Cerebellar nuclear complex (tissue), 1 donor: ENCODE measurements at places on chromosomes 5 and 9.

- no peak for DNase-seq
Observed at GRCh38 chr9:124870723-124871122, 8.8 kb downstream of the ARPC5L start.

DNA sequence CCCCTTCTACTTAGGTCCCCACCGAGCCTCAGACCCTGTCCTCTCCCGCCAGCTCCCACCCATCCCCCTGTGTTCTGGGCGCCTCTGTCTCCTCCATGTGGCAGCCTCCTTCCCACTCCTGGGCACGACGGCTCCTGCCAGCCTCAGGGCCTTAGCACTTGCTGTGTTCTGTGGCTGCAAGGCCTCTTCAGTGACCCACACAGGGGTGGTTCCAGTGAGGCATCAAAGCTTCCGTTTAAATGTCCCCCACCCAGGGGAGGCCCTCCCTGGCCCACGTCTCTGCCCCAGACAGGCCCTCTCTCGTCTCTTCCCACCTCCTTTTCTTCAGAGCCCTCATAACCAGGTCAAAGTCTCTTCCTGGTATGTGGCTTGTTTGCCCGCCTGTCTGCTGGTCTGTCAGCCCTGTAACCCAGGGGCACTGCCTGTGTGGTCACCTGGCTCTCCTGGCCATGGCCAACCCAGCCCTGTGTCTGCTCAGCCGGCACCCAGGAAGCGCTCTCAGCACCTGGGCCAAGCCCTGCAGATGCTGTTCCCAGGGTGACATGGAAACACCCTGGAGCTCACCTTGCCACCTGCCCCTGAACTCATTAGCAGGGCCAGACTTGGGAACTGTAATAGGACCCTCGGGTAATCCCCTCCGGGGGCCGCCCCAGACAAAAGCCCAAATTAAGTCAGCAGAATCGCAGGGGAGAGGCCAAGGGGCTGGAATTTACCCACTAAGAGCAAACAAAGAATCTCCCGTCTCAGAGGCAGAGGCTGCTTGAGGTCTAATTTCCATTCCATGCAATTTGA is 33.7 kb downstream of the LHX3 start:
- no peak for DNase-seq

DNA sequence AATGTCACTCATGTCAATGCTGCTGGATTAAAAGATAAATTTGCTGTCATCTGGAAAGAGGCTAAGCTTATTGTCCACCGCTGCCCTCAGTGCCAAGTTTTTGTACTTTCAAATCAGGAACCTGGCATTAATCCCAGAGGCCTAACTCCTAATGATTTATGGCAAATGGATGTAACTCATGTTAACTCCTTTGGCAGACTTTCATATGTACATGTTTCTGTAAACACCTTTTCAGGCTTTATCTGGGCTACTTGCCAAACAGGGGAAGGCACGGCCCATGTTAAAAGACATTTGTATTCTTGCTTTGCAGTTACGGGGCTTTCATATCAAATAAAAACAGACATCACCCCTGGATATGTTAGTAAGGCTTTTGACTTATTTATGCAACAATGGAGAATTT is 608.0 kb upstream of the ACO1 start:
- no peak for DNase-seq

DNA sequence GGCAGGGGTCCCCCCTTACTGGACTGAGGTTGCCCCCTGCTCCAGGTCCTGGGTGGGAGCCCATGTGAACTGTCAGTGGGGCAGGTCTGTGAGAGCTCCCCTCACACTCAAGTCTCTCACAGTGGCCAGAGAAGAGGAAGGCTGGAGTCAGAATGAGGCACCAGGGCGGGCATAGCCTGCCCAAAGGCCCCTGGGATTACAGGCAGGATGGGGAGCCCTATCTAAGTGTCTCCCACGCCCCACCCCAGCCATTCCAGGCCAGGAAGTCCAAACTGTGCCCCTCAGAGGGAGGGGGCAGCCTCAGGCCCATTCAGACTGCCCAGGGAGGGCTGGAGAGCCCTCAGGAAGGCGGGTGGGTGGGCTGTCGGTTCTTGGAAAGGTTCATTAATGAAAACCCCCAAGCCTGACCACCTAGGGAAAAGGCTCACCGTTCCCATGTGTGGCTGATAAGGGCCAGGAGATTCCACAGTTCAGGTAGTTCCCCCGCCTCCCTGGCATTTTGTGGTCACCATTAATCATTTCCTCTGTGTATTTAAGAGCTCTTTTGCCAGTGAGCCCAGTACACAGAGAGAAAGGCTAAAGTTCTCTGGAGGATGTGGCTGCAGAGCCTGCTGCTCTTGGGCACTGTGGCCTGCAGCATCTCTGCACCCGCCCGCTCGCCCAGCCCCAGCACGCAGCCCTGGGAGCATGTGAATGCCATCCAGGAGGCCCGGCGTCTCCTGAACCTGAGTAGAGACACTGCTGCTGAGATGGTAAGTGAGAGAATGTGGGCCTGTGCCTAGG is at the start of gene CSF2:
TSS of gene CSF2 (plus strand) at position 559 of the 783 bp plus-strand sequence. CDS start at position 594, 35 bp downstream.
- no peak for DNase-seq

- no peak for DNase-seq
Observed at GRCh38 chr9:38286357-38286756, 106.1 kb upstream of the ALDH1B1 start.

DNA sequence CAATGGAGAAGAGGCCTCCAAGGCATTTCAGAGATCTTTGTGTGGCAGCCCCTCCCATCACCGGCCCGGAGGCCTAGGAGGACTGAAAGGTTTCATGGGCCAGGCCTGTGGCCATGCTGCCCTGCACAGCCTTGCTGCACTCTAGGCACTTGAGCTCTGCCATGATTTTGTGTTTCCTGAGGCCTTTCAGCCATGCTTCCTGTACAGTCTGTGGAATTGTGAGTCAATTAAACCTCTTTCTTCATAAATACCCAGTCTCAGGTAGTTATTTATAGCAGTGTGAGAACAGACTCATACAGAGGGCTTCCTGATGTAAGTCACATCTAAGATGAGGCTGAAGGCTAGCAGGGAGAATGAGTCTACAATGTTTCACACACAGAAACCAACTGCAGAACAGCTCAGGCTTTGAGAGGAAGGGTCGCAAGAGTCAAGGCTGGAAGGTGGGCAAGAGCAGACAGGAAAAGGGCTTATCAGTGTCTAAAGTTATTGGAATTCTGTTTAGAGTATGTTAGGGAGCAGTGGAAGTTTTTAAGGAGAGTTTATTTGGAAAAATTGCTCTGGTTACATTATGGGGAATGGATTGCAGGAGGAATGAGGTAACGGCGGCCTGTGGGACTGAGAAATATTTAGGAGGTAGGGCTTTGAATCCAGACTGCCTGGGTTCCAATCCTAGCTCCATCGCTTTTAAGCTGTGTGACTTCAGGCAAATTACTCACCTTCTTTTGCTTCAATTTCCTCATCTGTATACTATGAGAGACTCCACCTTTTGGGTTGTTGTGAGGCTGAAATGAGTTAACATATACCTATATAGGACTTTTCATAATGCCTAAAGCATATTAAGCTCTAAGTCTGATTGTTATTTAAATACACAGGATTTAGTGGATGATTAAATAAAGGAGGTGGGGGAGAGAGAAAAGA is 291.2 kb downstream of the CWC27 start:
- no peak for DNase-seq

GRCh38 chr5:95972196-95972595 is 10.5 kb upstream of the ELL2 start:
- DNase-seq = no peak

DNA sequence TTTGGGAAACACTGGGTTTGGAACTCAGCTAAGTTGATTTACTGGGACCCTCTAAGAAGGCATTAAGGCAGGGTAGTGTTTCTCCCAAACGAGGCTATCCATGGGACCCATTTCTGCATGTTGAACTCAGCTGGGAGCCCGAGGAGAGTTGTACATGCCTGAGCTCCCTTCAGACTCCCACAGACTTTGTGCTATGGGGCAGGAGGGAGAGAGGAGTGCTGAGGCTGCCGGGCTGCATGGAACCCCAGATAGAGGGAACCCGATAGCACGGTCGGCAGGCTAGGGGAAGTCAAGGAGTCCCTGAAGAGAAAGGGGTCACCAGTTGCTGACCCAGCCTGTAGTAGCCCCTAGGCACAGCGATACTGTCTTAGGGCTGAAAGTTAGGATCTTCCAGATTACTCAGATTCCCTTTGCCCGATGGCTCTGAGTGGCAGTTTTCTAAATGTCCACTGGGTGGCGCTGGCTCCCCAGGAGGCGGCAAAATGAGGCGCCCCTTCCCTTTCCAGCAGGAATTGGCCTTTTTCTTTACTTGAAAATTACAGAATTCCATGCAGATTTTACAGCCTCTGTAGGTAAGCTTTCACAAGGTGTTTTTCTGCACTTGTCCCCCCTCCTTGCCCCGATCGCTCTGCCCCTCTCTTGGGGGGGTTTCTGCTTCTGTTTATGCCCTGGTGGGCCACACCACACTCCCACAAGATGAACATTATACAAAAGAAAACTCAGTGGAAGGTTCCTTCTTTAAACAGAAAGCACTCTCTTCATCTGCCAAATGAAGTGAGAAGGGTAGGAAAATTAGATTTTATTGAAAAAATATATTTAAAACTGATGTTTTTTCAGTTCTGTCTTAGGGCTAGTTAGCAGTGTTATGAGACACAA is 17.8 kb downstream of the NANS start:
- no peak for DNase-seq

DNA sequence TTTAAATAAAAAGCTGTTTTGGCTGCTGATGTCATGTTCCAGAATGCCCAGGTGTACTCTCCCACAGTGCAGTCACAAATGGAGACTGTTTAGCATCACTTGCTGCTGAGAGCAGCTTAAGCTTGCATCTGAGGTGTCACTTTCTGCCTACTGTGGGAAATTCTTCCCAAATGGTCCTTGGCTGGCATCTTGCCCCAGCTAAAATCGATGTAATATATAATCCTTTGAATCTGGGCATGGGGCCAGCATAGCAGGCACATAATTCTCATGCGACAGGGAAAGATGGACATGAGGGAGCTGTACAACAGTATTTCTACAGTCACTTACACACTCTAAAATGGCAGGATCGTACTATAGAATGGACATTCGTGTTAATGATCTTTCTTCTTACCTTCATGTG is 144.3 kb downstream of the MACIR start:
- DNase-seq = no peak

DNA sequence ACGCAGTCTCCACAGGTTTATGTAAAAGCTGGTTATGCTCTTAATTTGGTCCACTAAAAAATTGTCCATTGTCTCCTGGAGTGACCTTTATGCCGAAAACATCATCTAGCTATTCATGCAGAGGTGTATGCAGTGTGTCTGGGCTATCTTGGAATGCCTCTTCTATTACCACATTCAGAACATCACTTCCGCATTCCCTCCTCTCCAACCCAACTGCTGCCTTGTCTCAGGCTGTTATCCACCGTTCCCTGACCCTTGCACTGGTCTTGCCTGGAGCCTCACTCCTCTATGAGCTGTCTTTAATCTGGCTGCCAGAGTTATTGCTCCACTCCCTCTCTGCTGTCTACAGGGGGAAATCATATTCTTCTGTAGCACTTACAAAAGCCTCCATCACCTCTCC is 214.1 kb upstream of the ANKRD55 start:
- DNase-seq = no peak

- DNase-seq = no peak
Observed at GRCh38 chr9:73649552-73649951, 497.9 kb downstream of the ANXA1 start.
